Muscle of leg (tissue), 16 donors: ENCODE measurements at places on chromosomes 5 and 9.

GRCh38 chr5:33807771-33808170 lies 84.0 kb downstream of the ADAMTS12 start:
- DNase-seq, result no peak

- no peak for DNase-seq
Observed at GRCh38 chr5:174943785-174944184, 219.4 kb downstream of the MSX2 start.

DNA sequence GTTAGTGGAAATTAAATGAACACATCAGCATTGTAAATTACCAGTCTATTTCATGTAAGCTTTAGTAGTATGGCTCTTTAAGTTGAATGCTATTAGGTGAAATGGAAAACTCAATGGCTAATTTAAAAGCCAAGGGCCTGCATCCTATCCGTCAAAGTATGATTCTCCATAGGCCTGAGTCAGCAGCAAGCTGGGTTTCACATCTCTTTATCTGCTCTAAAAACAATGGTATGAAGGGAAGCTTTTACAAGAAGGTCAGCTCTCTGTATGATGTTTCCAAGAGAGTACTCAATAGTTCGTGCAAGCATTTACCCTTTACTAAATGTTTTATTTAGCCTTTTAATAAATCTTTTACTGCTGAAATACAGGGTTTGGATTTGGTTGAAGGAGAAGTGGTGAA lies 62.8 kb downstream of the MAP1B start:
- no peak for DNase-seq

DNA sequence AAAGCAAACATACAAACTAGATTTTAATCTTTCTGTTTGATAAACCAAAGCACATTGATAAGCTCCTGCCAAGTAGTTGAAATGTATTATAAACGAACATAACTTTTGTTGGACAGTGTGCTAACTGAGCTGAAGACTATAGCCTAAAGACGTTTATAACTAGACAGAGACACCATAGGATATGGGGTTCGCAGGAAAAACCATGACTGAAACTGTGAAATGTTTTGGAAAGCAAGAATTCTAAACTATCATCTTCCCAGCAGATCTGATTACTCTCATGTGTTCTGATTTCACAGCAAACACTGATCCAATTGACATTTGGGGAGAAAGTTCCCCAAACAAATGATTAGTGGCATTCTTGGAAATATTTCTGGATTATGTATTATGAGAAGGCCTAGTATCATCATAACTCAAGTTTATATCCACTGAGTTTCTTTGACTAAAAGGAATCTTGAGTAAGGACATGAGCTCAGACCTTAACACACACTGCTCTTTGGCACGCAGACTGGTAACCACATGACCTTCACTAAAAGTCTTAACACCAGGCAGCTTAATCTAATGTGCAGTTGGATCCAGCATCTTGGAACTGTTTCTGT lies 375.2 kb downstream of the ZNF608 start:
- peak; percentile 76 for DNase-seq

DNA sequence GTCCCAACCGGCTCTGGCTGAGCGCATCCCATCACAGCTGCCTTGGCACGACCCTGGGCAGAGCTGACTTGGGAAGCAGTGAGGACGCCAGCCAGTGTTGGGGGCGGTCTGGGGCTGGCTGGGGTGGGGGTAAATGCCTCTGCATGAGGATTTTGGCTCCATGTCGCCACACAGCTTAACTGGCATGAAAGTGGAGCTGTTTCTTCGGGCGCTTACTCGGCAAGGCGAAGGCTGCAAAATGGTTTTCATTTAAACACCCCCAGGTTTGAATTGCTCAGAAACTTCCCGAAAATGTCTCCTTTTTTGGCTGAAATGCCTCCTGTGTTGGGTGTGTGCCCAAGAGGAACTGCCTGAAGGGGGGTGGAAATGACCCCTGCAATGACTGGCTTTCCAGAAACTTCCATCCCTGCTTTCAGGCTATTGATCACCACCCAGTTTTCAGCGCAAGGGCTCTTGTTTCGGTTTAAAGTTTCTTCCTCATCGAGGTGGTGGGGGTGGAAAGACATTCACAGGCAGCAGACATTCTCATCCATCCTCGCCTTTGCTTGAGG lies 38.3 kb downstream of the PTGES start:
- peak; percentile 67 for DNase-seq

- DNase-seq, result no peak
Observed at GRCh38 chr5:72936893-72937292, 18.9 kb upstream of the FCHO2 start.

- no peak for DNase-seq
Observed at GRCh38 chr5:54703565-54704255, 186.2 kb downstream of the SNX18 start.
